ENCODE measurements at places on chromosomes 13 and 19.

- no peak for DNase-seq
These were observed 44.7 kb downstream of the THSD1 start for GRCh38 chr13:52361225-52361624.

DNA sequence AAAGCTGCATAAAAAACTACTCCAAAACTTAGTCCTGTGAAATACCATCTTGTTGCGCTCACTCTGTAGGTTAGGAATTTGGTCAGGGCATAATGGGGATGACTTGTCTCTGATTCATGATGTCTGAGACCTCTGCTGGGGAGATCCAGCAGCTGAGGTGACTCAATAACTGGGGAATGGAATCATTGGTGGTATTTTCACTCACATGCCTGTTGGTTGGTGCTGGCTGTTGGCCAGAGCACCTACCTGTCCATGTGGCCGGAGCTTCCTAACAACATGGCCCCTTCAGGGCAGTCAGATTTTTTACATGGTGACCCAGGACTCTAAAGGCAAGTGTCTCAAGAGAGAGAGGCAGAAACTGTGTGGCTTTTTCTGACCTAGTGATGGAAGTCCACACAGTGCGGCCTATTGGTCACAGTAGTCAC is 7.4 kb upstream of the ESD start:
- DNase-seq, result no peak

DNA sequence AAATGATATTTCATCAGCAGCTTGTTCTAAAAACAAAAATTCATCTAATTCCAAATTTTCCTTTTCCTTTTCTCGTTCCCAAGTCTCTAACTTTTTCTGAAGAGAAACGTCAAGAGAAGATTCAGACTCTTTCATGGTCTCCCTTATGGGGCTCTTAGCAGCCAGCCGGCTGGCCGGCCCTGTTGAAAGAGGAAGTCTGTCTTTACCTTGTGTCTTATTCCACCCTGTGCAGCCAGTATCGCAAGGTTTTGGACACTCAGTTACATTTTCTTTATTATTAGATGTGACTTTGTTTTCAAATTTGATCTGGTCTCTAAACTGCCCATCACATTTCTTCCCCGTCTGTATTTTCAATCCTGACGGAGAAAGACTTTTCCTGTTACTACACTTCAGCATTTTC is 142.3 kb downstream of the RNF17 start:
- DNase-seq, result no peak

GRCh38 chr19:13619203-13619632 is 112.9 kb upstream of the CACNA1A start:
- DNase-seq, result no peak

- no peak for DNase-seq
These were observed 4.7 kb upstream of the TMPRSS9 start for GRCh38 chr19:2355168-2356035.

- no peak for DNase-seq
These were observed 1579.6 kb upstream of the SLC10A2 start for GRCh38 chr13:104645786-104646185.

DNA sequence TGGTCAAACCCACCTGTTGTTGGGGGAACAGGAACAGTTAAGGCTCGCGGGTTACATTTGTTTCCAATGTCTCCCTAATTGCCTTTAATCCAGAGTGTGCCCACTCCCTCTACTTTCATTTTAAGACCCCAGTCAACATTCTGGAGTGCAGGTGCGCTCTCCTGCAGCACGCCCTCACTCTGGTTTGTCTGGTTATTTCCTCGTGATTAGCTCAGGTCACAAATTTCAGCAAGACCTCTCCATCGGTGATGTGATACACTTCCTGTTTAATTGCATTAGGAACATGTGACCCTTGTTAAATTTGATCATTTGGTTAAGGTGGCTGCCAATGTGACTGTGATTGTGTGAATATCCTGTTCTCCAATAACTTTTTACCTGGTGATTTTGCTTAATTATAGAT is 53.0 kb downstream of the TEX29 start:
- DNase-seq, result no peak

- no peak for DNase-seq
These were observed 99.9 kb downstream of the LHFPL6 start for GRCh38 chr13:39503048-39503447.

DNA sequence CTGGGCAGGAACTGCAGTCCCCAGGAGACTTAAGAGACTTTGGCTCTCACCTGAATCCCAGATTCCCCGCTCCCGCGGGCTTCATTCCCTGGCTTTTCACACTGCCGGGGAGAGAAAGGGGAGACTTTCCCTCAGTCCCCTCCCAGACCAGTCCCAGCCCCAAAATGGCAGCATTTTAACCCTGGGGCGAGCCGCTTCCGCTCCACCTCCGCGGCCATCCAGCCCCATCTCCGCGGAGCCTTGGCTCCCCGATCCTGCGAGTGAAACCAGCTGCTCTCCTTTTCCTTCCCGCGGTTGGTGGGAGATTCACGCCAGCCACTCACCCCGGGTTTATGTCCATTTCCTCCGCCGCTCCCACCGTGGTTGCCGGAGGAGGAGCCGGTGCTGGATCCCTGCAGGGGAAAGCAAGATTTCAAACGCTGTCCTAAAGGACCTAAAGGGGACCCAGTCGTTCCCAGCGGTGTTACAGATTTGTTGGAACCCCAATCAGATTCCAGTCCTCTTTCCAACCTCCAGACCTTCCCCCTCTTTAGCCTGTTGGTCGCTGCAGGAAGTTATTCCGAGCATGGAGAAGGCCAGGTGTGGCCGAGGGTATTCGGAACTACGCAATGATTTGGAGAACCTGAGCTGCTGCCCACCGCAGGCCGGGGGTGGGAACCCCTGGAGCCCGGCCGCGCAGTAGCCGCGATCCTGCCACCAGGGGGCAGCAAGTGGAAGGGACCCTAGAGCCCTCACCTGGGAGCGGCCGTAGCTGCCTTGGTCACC is 3.4 kb downstream of the DMKN start:
- no peak for DNase-seq

DNA sequence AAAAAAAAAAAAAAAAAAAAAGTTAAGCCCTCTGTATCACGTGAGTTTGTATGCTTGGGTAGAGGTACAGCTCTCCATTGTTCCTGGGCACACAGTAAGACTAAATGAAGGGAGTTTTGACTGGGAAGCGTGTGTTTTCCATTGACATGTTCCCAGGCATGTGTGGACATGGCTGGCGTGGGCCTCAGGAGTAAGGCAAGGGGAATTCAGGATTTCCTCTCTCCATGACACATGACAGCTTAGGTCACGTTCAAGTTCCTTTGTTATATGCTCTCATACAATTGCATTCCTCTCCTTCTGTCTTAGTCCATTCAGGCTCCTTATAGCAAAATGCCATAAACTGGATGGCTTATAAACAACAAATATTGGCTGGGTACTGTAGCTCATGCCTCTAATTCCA is 17.1 kb upstream of the MAP3K10 start:
- DNase-seq, result no peak

DNA sequence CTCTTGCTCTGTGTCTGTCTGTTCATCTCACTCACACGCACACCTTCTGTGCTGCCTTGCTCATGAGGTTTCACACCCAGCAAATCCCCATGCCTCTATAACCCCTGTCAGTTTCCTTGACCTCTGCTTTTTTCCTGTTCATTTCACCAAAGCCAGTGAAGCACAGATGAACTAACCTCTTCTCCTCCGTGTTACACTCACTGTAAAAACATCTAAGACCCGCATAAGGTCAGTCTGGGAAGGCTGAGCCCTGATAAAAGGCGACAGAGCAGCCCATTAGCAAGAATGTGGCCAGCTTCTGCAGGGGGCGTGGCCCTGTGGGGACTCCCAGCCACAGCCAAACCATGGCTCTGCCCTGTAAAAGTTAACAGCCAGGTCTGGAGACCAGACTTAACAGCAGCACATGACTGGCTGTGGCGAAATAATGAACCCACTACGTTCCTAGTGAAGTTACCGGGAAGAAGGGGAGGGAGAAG is 42.8 kb upstream of the NPAS1 start:
- no peak for DNase-seq

- no peak for DNase-seq
These were observed 6.0 kb downstream of the COX6B2 start for GRCh38 chr19:55348317-55349034.

GRCh38 chr13:32409561-32410421 is 18.1 kb downstream of the N4BP2L1 start:
- DNase-seq, result peak; percentile 26
